ENCODE measurements at places on chromosomes 7 and 10.
A peak's percentile ranks its signal among the peaks of the same experiment; 100 is the strongest.

- DNase-seq = no peak
These were observed 32.2 kb downstream of the DNAJB12 start for GRCh38 chr10:72322280-72323058.

- DNase-seq = no peak
These were observed 43.8 kb upstream of the RPA3 start for GRCh38 chr7:7761974-7762779.

DNA sequence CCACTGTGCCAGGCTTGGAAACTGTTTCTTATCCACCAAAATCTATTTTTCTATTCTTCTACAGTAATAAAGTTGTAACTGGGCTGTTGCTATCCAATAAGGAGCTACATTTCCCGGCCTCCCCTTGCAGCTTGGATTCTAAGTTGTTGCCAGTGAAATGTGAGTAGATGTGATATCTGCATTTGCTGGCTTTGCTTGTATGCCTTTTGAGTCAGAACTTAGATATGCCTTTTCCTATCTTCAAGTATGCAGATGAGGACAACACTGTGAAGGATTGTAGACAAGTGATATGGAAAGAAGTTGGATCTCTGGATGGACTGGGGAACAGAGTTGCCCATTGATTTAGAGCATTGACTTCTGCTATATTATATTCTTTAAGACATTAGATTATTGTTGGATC lies 236.9 kb downstream of the REEP3 start:
- no peak for DNase-seq

DNA sequence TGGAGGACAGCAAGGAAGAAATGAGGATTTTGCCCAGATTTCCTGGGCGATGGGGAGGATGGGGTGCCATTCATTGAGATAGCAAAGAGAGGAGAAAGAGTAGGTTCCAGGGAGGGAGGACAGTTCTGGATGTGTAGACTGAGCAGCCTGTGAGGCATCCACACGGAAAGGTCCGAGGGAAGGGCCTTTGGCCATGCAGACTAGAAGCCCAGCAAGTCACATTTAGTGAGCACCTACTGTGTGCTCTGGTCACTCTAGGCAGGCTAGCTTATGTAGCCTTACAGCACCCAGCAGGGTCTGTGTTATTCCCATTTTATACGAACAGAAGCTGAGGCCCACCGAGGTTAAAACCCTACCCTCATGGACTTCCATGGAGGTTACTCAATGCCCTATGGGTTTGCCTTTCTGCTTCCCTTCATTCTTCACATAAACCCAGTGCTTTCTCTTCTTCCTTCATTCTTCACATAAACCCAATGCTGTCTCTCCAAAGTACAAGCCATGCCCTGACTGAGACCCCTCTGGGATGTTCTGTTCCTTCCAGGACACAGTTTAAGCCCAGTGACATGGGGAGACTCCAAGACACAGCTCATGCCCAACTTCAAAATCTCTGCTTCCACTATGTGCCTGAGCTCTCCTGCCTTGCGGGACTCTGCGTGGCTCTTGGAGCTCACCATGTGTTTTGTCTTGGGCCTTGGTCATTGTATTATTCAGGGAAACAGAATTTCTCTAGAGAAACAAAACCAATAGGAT lies 13.7 kb downstream of the IL2RA start:
- no peak for DNase-seq

- no peak for DNase-seq
These were observed 60.5 kb downstream of the GTF2IRD1 start for GRCh38 chr7:74514131-74514591.

GRCh38 chr10:90245623-90246022 lies 544.2 kb downstream of the KIF20B start:
- no peak for DNase-seq

- no peak for DNase-seq
These were observed at the start of gene SAMD8 for GRCh38 chr10:75111365-75111906. TSS of gene SAMD8 (plus strand) at chr10:75111656. CDS start at chr10:75150529, 38,873 bp downstream.

DNA sequence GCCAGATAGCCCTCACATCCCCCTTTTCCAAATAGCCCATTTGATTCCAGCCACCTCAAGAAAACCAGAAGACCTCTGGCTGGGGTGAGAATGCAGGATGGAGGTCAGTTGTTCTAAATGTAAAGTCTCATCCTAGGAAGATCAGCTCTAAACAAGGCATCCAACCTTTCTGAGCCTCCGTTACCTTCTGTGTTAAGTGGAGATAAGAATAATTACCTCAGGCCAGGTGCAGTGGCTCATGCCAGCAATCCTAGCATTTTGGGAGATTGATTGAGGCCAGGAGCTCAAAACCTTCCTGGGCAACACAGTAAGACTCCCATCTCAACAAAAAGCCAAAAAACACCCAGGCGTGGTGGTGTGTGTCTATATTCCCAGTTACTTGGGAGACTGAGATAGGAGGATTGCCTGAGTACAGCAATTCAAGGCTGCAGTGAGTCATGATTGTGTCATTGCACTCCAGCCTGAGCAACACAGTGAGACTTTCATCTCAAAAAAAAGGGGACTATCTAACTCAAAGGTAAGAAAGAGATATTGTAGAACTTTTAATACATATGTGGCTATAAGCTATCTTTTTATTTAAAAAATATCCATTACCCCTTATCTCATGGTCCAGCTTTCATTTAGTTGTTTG lies 43.5 kb downstream of the PRTFDC1 start:
- no peak for DNase-seq

- no peak for DNase-seq
These were observed 231.6 kb downstream of the TRIL start for GRCh38 chr7:28726555-28726954.

GRCh38 chr10:42977032-42977416 lies 99.8 kb upstream of the RET start:
- DNase-seq = no peak

- DNase-seq = no peak
These were observed 91.3 kb downstream of the KIAA1549 start for GRCh38 chr7:138889582-138890498.

- DNase-seq = peak; percentile 57
These were observed 35.3 kb downstream of the CHST3 start for GRCh38 chr10:71999360-72000072.

- DNase-seq = no peak
These were observed 11.1 kb downstream of the ZNF316 start for GRCh38 chr7:6648066-6648814.

DNA sequence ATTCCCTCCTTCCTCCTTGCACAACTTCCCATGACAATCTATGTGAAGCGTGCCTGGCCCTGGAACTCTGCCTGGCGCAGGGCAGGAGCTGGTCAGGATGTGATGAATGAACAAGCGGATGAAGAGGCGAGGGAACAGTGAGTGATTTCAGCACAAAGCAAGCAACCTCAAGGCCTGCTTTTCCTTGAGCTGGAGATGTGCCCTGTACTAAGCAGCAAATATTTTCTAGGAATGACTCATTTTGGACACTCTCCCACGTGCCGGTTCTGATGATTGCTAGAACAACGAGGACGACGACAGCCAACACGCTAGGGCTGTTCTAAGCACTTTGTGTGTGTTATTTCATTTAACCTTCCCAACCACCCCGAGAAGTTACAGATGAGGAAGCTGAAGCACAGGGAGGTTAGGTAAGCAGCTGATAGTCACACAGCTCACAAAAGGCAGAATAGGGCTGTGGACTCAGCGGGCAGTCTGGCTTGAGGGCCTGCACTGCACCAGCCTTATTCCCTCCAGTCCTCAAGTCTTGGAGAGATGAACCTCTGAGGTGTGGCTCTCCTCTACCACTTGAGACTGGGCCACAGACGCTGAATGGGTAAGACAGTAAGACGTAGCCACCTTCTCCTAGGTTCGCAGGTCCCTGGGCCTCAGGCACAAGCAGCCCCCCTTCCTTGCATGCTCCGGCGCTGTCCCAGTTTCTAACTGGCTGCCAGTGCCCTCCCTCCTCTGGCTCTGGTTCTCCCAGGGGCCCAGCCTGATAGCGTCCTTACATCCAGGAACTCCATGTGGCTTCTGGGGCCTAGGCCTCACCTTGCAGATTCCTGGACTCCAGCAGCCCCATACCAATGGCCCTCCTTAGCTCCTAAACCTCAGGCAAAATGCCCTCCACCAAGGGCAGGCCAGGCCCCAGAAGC lies 59.0 kb downstream of the YKT6 start:
- DNase-seq = no peak

DNA sequence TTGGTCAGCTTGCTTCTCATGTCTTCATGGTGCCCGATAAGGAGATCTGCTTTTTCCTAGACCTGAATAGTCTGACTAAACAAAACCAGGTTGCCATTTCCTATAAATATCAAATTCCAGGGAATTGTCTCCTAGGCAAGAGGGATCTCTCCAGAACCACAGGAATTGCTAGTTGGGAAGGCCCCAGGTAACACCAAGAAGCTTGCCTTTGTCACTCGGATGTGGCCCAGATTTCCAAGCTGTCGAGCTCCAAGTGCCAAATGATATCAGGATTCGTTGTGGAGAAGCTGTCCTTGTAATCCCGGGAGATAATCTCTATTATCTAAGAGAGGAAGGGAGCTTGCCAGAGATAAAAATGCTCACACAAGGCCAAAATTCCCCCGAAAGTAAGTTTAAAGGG lies 1288.5 kb upstream of the AUTS2 start:
- no peak for DNase-seq

DNA sequence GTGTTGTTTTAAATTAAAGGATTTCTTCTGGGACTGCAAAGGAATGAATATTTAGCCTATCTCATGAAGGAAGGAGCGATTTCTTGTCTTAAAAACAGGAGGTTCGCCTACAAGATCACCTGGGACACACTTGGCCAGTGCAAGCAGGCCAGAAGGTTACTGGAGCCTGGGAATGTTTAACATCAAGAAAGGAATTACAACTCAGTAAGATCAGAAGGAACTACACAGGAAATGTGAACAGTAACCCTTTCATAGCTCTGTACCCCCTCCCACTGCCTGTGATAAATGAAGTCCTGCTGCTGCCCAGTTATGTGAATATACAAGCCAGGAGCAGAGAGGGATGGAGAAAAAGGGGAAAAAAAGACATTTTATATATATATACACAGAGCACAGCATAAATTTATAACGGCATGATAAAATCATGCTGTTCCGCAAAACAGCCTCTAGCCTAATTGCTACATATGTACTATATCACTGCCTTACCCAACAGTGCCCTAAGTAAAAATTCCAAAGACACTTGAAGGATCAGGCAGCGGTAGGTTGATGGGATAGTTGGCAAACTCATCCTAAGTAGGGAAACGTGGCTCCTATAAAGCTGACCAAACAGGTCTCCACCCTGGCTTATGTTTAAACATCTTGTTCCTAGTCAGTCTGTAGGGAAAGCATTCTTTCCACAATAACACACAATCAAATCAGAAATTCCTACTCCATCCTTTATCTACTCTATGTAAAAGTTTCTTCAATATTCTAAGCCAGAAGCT lies 63.8 kb downstream of the ZNF438 start:
- no peak for DNase-seq

DNA sequence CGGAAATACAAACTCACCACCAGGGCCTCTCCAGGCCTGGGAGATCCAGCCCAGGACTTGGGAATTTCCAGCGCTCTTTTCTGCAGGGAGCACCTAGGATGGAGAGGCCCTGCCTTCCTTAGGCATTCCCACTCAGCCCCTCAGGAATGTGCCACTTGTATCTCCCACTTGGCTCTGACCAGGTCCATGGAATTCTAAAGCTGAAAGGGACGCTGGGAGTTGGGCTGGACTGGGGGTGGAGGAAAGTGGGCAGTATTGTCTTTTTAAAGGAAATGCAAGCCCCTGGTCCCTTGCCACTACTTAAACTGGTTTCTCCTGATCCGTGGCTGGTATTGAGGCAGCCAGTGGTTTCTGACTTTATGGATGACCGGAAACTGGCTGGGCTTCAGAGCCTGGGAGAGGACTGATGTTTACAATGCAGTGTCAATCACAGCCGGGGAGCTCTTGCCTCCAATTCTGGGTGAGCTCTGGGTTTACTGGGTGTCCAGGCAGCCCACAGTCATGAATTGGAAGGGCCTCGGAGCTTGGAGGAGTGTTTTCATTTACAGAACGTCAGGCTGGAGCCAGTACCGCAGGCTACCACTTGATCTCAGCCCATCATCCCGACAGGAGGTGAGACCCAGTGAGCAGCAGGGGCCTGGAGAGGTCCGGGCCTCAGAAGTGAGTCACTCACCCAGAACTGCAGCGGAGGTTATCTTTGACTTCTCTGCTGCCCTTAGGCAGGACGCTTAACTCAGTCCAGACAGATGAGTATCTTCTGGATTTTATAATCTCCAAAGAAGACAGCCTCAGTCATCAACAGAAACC lies 27.3 kb downstream of the AGAP3 start:
- DNase-seq = no peak

GRCh38 chr7:74466196-74466813 lies 12.6 kb downstream of the GTF2IRD1 start:
- no peak for DNase-seq

GRCh38 chr7:157439149-157439548 lies 102.3 kb downstream of the DNAJB6 start:
- no peak for DNase-seq

GRCh38 chr7:99133766-99134564 lies 9.9 kb downstream of the SMURF1 start:
- no peak for DNase-seq

- DNase-seq = no peak
These were observed 51.4 kb downstream of the CDH23 start for GRCh38 chr10:71448146-71448545.

GRCh38 chr7:31122649-31123058 lies 70.5 kb downstream of the ADCYAP1R1 start:
- peak; percentile 79 for DNase-seq

- DNase-seq = no peak
These were observed 272.5 kb downstream of the DGKB start for GRCh38 chr7:14630048-14630447.

DNA sequence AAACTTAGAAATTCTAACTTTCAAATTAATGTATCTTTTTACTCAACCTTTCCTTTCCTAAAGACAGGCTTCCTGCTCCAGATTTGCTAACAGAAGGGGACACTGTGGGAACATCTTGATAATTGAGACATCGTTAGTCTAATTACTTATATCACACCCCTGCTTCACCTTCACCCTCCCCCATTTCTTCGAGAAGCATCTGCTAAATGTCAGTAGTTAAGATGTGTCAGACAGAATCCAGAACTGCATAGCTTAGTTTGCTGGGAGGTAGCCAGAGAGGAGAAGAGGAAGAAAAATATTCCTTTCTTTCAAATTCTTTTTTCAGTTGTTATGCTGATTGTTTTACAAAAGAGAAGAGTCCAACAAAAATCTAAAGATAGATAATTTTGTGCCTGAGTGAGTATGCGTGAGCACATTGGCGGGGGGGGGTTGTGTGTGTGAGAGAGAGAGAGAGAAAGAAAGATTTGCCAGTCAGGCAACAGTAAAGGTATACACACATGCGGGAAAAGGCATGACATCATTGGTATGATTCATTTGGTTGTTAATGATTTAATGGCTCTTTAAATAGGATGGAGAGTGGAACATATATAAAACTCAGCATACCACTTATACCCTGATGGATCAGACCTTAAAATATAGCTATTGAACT lies 192.4 kb downstream of the PTN start:
- DNase-seq = no peak

DNA sequence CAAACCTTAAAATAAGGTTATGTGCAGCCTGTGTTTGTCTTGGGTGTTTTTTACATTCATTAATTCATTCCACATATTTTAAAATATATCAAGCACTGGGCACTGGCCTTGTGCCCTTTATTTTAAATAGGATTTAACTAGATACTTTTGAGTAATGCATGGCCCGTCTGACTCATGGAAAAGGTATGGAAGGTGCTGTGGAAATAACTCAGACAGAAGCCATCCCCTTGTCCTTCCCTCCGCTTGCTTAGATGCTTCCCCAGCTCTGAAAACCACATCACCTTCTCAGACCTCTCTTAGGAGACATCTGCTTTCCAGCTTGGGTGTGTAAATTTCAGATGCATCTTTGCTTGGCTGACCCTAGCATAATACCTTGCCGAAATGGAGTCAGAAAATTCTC lies 30.5 kb downstream of the SLC18A2 start:
- DNase-seq = no peak

- DNase-seq = no peak
These were observed 38.6 kb downstream of the MRC1 start for GRCh38 chr10:17847585-17848296.
